ENCODE measurements at places on chromosomes 12 and 14.

DNA sequence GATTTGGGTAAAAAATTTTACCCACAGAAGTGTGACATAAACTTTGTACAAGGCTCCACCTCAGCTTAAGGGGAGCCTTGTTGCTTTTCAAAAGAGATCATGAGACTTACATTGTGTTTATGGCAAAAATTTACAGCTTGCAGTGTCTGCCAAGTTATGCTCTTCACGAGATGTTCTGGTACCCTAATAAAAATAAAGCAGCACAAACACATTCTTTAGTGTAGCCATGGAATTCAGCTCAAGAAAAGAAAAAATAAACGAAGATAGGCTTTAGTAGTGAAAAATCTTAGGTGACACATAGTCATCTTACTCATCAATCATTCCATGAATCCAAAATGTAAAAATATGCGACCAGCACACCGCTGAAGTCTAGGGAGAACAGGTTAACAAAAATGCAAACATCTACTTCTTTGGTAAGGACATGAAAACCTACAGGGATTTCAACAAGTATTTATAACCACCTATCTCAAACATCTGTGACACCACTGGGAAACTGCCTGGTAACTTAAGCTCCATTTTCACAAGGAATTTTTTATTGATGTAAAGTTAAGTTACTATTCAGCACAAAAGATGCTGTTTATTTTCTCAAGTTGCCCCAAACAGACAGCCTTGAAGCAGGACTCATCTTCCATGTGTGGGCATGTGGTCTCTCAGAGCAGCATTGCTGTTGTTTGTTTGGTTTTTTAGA is 32.9 kb downstream of the DMAC2L start:
- H3K36me3 ChIP-seq = no peaks in the 10 kb centered on the region
- H3K27me3 ChIP-seq = no peaks in the 10 kb centered on the region
- no peak overlapping the region for H3K27ac ChIP-seq
- peaks cover 7% of the 10 kb centered on the region for H3K4me1 ChIP-seq
- DNase-seq = peak; percentile 26

GRCh38 chr14:63203618-63204406 is 431 bp upstream of the RHOJ start:
- no peaks in the 10 kb centered on the region for H3K27me3 ChIP-seq
- peak; percentile 97 for DNase-seq
- peaks cover 5% of the 10 kb centered on the region for H3K4me1 ChIP-seq
- peak overlapping the region; percentile 99 for H3K27ac ChIP-seq

- H3K4me3 ChIP-seq = no peak overlapping the region
- peaks cover 11% of the 10 kb centered on the region for H3K27me3 ChIP-seq
- H3K4me1 ChIP-seq = no peaks in the 10 kb centered on the region
- no peaks in the 10 kb centered on the region for H3K36me3 ChIP-seq
- H3K27ac ChIP-seq = no peak overlapping the region
Measured at GRCh38 chr12:95838125-95838524, 20.6 kb upstream of the SNRPF start.

DNA sequence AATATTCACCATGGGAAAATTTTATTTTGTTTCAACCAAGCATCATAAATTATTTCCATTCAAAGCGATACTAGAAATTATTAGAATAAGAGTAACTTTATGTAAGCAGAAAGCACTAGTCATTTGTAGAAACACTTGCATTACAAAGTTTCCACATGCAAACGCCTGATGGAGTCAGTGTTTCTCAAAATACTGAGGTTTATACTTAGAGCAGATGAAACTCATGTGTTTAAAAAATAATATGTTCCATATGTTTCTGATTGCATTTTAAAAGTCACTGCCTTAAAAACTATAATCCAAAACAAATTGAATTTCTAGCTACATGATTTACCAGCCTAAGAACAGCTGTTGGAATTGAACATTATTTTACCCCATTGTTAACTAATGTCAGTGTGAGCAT is 1246.4 kb downstream of the SLC16A7 start:
- H3K27me3 ChIP-seq = no peaks in the 10 kb centered on the region
- no peaks in the 10 kb centered on the region for H3K4me1 ChIP-seq
- H3K4me3 ChIP-seq = no peak overlapping the region
- no peak for DNase-seq
- no peak overlapping the region for H3K27ac ChIP-seq

- H3K4me3 ChIP-seq = no peak overlapping the region
- H3K4me1 ChIP-seq = no peaks in the 10 kb centered on the region
- DNase-seq = peak; percentile 17
- no peak overlapping the region for H3K27ac ChIP-seq
- H3K36me3 ChIP-seq = no peaks in the 10 kb centered on the region
Measured at GRCh38 chr14:85195872-85196477, 334.0 kb upstream of the FLRT2 start.

- H3K4me1 ChIP-seq = no peaks in the 10 kb centered on the region
- no peak overlapping the region for H3K4me3 ChIP-seq
- H3K27me3 ChIP-seq = no peaks in the 10 kb centered on the region
- no peaks in the 10 kb centered on the region for H3K36me3 ChIP-seq
- no peak for DNase-seq
Measured at GRCh38 chr12:16675438-16675837, 69.5 kb upstream of the LMO3 start.
